ENCODE measurements at places on chromosomes 11 and 22.

DNA sequence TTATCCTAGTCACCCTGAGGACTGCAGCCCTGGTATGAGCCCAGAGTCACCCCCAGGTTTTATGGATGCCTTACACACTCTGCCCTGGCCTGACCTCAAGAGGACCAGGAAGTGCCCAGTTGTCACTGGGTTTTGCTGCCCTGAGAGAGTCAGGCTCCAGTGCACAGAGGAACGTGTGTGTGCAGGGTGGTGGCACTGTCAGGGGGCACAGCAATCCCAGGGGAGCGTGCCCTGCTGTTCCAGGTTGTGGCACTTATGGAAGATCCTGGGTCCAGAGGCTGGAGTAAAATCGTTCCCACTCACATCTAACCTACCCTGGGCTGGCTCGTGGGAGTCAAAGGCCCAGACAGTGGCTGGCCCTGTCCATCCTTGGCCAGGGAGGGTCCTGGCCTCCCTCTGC lies 7.6 kb downstream of the APOBEC3A start:
- no peak for DNase-seq

GRCh38 chr11:130456286-130456685 lies 7.8 kb downstream of the ADAMTS15 start:
- DNase-seq: no peak

- DNase-seq: no peak
Observed at GRCh38 chr22:22914726-22915669, 27.4 kb downstream of the IGLL5 start.

DNA sequence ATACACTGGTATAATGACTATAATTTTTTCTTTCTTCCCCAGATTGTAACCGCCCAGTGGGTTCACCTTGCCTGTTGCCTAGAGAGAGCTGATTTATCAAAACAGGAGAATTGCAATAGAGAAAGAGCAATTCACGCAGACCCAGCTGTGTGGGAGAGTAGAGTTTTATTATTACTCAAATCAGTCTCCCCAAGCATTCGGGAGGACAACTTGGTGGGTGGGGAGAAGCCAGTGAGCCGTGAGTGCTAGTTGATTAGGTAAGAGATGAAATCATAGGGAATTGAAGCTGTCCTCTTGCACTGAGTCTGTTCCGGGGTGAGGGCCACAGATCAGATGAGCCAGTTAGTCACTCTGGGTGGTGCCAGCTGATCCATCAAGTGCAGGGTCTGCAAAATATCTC lies 73.2 kb downstream of the SLC35F2 start:
- DNase-seq: no peak

DNA sequence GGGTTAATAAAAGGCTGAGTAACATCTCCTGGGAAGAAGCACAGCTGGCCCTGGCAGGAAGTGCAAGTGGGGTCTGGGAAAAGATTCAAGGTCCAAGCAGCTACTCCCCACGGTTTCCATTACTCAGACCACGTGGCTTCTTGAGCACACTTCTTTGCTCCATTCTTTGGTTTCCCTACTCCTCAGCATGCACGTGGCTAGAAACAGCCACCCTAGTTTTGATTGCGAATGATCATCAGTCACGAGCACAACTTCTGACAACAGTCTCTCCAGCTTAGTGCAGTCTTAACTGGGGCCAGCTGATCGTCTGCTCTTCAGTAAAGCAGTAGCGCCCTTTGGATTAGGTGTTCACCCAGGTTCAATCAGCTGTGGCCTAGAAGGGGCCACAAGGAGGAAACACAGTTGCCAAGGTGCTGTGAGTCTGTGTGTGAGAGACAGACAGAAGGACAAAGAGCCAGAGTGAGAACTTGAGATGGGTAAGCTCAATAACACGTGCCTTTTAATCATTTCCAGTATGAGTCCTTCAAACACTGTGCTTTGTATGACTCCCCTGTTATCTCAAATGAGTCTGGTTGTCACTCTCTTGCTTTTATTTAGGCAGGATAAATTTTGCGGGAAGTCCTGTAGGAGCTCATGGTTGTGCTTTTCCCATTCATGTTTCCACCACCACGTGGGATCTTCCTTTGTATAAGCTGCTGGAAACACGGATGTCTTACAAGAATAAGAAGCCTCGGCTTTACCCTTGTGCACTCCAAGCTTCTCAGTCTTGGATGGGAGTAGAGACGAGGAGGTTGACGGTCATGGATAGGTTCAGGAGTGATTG lies 901 bp upstream of the PARVA start:
- no peak for DNase-seq

DNA sequence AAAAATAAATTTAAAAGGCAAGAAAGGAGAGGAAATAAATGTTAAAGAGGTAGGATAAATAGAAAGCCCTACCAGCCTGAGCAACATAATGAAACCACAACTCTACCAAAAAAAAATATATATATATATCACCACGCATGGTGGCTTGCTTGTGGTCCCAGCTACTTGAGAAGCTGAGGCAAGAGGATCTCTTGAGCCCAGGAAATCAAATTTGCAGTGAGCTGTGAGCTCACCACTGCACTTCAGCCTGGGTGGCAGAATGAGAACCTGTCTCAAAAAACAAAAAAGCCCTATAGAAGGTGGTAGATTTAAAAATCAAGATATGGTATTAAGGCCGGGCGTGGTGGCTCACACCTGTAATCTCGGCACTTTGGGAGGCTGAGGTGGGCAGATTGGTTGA lies 10.5 kb downstream of the NUCB2 start:
- no peak for DNase-seq

GRCh38 chr11:64892838-64893193 lies 14.4 kb upstream of the EHD1 start:
- DNase-seq: no peak

DNA sequence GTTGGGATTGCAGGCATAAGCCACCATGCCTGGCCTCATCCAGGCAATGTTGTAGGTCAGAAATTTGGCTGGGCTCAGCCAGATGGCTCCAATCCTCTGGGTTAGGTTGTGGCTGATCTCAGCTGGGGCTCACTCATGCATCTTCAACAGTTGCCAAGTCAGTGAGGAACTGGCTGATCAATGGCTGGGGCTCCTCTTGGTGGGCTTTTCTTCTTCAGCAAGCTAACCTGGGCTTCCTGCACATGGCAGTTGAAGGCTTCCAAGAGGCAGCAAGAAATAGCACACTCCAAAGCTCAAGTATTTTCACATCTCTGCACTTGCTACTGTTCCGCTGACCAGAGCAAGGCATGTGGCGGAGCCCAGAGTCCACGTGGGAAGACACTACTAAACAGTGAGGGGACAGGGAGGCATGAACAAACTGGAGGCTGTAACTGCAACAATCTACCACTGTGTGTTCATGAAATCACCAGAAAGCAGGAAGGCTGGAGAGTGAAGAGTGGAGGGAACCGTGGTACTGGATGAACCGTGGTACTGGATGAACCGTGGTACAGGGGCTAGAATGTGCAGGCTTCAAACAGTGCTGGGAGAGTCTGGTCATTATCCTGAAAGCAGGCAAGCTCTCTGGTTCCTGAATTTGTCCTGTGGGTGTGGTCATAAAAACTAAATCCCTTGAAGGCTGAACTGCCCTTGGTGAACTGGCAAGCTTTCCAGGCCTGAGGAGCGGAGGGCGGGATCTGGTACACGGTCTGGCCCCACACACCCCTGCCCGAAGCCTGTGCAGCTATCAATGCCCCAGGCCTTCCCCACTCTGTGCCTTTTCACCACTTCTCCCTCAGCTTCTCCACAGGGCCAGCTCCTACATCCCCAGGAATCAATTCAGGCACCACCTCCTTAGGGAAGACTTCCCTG lies 20.2 kb downstream of the CHST1 start:
- no peak for DNase-seq

DNA sequence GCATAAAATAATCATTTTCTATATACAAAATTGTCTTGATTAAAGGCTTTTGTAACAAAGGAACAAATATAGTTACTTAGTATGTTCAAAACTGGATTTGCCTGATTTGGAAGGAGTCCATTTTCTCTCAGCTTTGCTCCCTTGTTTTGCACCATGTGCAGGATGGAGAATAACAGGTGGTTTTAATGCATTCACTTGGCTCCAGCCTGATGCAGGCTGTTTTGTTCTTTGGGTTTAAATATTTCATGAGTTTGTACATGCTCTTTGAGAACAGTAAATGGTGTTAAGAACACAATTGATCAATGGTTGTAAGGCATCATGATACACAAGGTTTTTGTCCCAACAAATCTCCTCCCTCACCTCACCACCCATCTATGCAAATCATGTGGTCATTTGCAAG lies 886.9 kb upstream of the CCDC90B start:
- no peak for DNase-seq

DNA sequence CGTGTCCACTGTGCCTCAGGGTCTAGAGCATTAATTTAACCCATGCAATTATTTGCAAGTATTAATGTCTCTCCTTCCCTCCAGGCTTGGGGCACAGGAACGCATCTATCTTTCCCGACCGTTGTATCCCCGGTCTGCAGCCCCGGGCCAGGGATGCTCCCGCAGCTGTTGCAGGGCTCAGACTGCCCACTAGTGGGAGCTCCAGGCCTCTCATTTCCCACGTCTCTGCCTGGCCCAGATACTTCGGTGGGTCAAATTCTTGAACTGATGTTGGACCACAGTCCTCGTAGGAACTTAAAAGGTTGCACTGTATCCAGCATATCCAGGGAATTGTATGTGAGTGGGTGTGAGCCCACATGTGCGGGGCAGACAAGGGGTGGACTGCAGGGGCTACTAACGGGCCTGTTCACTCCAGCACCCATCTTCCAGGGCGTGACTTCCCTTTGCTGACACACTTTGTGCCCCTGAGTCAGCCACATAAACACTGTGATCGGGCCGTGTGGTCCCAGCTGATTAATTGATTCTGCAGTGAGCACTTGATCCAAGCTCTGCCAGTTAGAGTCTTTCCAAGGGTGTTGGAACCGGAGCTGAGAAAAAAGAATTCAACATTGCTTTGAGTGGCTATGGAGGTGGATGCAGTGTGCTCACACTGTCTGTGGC lies 451.3 kb downstream of the TBC1D22A start:
- DNase-seq: peak; percentile 28

DNA sequence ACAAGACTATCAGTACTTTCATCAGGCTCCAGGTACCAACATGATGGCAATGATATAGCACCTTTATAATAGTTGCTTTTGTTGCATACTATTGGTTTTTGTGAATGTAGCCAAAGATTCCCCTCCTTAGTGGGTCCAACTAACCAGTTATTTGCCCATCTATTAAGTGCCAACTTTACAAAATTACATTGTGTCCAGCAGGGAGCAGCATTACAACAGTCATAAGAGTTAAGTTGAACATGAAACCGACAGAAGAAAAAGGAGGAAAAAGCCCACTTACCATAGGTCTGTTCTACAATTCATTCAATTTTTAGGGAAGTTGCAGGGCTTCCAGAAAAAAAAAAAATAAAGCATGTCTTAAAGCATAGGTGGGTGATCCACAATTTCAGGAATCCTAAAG lies 21.6 kb downstream of the IMMP1L start:
- peak; percentile 35 for DNase-seq

DNA sequence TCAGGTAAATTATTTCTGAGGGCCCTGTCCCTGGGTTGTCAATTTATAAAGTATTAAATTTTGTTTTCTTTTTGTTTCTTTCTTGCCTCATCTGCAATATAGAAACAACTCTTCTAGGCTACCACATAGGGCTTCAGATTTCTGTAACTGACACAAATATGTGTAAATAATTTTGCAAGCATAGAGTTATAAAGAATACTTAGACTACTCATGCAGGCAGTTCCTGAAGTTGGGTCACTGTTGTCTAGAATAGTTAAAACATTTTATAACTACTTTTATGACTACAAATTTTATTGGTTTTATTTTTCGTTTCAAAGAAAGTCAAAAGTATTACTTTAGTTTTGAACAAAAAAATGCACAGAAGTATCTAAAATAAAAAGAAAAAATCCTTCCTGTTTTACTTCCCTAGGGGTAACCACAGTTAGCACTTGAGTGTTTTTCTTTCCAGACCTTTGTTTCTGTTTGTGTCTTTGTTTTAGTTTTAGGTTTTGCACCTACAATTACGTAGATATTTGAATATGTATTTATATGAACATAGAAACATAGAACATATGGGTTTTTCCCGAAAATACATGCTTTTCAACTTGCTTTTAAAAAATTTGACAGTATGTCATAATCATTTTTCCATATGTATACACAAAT lies 12.4 kb upstream of the TMEM123 start:
- DNase-seq: no peak

DNA sequence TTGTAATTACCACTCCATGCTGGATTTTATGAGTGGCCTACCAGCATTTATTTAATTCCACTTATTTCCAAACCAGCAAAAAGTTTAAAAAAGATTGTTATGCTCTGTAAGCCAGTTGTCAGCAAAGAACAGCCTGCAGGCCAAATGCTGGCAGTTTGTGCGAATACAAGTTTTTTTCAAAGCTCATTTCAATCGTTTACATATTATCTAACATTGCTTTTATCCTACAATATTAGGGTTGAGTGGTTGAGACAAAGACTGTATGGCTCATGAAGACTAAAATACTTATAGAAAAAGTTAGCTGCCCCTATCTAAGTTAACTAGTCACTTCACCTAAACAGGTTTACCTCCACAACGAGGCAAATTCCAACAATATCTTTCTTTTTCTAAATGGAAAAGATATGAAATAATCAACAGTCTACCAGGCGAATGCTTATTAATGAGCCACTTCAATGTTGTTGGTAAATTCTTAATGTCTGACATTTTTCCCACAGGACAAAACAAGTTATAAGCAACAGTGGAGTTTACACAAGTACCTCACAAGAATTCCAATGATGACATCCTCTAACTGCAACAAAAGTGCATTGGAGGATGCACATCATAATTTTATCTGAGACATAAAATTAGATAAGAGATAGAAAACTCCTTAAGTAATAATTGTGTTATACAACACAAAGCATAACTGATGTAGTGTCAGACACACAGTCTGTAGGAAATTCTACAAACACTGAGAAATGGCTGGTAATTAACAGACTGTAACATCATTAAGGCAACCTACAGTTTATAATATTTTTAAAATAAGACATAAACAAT lies 35.8 kb upstream of the POU2AF2 start:
- DNase-seq: no peak

GRCh38 chr11:4607096-4607495 lies 935 bp downstream of the TRIM68 start:
- no peak for DNase-seq

GRCh38 chr11:128179039-128179438 lies 408.3 kb downstream of the ETS1 start:
- DNase-seq: no peak

GRCh38 chr22:47987885-47988515 lies 1225.5 kb downstream of the TBC1D22A start:
- no peak for DNase-seq

DNA sequence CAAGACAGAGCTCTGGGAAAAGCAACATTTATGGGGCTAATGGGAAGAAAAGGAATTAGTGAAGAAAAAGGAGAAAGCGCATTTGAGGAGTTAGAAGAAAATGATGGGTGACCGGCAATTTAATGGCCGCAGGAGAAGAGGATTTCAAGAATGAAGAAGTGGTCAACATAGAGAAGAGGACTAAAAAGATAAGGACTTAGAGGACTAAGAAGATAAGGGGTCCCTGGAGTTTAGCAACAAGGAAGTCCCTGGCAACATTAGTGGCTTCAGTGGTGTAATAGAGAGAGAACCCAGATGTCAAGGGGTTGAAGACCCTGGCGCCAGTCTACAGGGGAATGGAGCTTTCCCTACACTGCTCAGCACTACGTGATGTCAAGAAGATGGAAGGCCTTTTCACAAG lies 32.3 kb downstream of the WEE1 start:
- no peak for DNase-seq

- no peak for DNase-seq
Observed at GRCh38 chr11:82967381-82967780, 65.8 kb downstream of the DDIAS start.

All from CD8-positive, alpha-beta T cell (primary cell).